ENCODE measurements at places on chromosomes 13 and 19.

DNA sequence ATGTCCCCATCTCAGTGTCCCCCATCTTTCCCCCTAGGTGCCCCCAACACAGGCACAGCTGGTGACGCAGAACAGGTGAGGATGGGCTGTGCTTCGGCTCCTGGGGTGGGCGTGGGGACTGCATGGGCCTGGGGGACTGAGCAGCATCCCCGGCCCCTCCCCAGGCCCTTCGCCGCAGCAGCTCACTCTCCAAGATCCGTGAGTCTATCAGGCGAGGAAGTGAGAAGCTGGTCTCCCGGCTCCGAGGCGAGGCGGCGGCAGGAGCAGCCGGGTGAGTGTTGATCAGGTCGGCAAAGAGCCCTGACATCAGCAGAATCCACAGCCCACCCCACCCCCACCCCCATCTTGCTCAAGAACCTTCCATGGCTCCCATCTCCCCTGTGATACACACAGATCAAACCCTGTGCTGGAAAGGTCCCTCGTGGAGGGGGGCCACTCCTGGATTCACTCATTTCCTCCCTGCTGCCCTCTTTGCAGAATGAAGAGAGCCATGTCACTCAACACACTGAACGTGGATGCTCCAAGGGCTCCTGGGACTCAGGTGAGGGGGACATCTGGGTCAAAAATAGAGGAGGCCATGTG lies 10.0 kb downstream of the KLC3 start:
- DNase-seq, result no peak

DNA sequence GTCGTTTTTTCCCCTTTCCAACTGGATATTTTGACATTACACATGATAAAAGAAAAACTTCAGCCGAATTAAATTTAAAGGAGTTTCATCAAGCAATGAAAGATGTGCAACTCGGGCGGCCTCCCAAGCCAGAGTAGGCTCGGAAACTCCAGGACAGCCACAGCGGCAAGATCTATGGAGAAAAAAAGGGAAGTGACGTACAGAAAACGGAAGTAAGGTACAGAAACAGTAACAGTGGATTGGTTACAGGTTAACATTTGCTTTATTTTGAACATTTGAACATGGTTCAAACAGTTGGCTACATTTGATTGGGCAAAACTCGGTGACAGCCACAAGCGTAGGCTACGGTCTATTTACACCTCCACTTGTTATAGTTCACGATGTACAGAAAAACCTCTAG lies 30.5 kb upstream of the FAM124A start:
- no peak for DNase-seq

DNA sequence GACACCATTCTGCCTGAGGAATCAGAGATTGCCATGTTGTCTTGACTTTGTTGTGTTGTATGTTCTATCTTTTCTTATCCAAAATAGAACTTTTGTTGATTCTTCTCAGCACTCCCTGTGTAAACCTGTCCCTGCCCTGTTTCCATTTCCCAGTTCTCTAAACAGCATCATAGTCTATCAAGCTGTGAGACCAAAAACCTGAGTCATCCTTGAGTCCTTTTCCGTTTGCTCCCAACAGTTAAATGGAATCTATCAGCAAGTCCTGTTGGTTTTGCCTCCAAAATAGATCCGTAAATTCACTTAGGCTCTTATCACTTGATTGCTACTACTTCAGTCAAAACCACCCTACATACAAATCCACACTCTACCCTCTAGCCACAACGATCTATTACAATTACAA lies 667.1 kb downstream of the PCDH9 start:
- no peak for DNase-seq

GRCh38 chr19:44789943-44790483 lies 12.3 kb downstream of the CBLC start:
- no peak for DNase-seq

DNA sequence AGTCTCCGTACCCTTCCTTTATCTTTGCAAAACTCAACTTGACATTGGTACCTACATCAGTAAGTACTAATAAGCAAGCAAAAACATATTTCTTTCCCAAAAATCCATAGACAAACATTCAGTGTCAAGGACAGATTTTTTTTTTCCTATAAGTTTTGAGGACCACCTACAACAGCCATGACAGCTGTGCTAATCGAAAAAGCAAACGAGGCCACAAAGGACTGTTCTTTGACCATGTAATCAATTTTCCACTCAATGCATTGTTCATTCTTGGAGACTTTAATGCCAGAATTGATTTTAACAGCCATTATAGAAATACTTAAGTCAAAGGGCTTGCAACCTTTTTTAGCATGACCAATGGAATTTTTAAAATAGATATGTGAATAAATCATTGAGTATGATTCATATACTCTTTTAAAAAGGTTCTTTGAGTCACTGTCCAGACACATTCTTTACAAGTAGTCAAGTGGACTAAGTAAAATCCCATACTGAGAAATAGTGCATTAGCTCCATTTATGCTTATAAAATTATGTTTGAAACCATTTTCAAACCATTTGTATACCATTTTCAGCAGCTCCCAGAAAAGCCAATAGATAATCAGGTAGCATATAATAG lies 323.9 kb downstream of the MZT1 start:
- no peak for DNase-seq

- no peak for DNase-seq
These were observed 322.7 kb downstream of the FOXO1 start for GRCh38 chr13:40343550-40344269.

DNA sequence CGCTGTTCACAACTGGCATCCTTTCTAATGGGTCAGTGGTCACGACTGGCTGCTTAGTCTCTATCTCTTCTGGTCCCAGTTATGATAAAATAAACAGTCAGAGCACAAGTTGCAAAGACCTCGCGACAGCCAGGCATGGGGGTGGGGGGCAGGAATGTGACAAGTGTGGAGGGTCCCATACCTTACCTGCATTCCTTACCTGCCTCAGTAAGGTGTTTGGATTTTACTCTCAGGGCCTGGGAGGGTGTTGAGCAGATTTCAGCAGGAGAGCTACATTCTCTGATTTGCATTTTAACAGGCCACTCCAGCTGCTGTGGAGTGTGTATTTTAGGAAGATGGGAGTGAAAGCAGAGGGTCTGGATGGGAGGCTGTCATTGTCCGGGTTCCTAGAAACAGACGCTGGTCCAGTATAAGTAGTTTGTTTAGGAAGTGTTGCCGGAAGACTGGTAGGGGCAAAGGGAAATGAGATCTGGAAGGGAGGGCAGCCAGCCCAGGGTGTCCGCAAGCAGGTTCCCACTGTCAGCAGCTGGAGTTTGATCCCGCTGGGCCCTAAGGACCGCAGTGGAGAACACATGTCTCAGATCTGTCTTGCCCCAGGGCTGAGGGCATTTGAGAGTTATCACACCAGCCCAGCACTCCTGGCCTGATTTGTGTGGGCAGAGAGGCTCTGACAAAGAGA lies 920.0 kb downstream of the UQCRFS1 start:
- no peak for DNase-seq

GRCh38 chr19:31274251-31275067 lies 74.8 kb downstream of the TSHZ3 start:
- no peak for DNase-seq

- no peak for DNase-seq
These were observed 2.4 kb downstream of the LENG8 start for GRCh38 chr19:54451331-54451871.

DNA sequence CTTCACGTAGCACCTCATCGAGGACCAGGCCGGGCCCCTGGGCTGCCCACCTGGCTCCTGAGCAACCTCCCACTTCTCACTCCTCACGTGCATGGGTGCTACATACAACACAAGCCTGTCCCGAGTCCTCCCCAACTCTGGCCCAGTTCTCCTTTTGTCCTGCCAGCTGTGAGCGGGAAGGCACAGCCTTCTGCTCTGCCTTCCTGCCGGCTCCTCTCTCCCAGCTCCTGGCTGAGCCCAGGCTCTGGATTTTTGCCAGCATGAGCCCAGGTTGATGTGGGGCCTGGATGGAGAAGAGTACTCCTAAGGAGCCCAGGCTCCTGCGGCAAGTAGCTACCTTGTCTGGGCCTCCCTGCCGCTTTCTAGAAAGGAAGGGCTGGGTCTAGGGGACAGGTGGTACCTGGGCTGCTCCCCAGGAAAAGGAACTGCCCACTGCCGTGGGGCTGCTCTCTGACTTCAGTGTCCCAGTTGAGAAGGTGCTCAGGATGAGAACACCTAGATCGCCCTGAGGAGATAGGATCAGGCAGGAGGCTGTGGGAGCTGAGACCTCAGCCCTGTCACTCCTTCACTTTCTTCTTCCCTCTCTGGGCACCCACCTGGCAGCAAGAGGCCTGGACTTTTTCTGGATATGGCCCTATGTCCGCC lies 23.6 kb downstream of the LYL1 start:
- DNase-seq, result no peak

DNA sequence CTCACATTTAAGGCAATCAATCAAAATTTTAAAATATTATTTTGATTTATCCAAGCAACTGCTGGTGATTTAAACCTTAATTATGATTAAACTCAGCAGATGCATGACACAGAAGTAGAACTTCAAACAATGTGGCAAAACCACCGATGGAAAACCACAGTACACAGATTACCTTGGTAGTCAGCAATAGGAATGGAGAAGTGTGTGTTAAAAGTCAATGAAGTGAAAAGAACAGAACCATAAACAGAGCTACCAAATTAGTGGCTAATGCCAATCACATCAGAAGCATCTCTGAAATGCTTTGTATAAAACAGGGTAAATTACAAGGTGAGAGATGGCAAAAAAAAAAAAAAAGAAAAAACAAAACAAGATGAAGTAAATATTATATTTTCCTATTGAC lies 31.2 kb downstream of the KATNAL1 start:
- no peak for DNase-seq

- no peak for DNase-seq
These were observed 3.8 kb upstream of the KPTN start for GRCh38 chr19:47487551-47488515.

GRCh38 chr13:100789481-100789880 lies 114.9 kb upstream of the TMTC4 start:
- DNase-seq, result no peak

Data from T-helper 2 cell (primary cell).